NCI-H1436 (cell line): ENCODE measurements at places on chromosomes 7 and 10.

DNA sequence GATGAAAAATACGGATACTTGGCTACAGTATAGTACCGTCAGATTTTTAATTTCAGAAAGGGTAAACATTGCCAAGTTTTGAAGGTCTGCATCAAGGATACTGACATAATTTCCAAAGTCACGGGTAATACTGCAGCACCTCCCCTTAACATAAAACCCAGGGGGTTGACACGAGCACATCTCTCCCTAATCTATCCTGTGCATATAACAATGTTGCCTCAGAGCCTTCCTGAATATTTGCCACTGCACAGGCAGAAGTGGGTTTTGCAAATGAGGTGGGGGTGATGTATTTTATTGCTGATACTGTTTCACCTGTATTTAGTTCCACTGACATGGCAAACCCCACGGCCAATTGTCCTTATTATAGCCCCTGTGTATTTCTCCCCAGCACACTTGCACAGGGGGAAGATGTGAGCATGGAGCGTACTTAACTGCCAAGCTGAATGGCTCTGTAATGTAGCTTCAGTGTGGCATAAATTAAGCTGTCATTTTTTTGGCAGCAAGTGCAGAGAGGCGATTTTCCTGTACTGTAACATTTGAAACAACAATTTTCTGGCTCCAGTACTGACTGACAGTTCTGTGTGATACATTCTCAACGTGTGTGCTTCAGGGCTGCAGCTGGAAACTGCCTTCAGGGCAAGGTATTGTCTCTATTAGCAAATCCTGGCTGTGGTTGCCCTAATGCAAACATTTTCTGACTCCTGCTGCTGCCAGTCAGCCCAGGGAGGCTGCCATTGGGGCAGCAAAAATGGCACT, 299.6 kb upstream of the SP4 start:
- peak; percentile 78 for DNase-seq

DNA sequence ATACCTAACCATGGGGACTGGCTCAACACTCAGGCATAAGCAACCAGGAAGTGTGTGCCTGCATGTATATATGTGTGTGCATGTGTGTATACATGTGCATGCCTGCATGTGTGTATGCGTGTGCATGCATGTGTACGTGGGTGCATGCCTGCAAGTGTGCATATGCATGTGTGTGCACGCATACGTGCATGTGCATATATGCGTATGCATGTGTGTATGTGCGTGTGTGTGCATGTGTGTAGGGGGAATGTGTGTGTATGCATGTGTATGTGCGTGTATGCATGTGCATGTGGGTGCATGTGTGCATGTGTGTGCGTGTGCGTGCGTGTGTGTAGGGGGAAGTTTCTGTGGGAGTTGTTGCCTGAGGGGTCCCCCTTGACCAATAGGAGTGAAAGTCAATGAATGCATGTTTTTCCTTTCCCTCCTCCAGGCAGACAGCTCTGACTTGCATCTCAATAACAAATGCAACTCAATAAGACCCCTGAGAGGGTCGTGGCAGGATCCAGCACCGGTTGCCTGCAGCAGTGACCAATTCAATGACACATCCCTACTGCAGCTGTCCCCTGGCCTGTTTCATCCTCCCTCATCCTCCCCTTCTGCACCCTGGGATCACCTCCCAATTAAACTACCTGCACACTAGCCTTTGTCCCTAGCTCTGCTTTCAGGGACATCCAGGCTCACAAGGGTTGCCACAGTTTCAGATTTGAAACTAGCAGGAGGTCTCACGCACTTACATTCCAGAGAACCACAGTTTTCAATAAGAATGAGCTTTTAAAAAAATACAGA, 27.0 kb upstream of the FZD8 start:
- no peak for DNase-seq

DNA sequence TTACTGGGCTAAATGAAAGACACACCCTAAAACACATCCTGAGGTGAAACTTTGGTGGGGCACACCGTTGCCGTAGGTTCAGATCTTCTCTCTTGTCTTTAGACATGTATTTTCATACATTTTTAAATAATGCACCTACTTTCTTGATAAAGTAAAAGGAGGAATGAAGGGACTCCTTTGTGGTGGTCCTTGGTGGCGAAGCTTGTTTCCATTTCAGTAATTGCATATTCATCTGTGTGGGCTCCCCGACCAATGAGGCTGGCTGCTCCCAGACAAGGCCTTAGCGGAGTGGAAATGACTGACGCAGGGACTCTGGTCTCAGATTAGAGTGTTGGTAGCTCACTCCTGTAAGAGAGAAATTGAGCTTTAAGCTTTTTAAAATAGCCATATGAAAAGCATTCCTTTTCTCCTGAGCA, 815 bp downstream of the CCSER2 start:
- peak; percentile 1 for DNase-seq

GRCh38 chr10:59976909-59977308, 70.6 kb upstream of the CCDC6 start:
- no peak for DNase-seq

DNA sequence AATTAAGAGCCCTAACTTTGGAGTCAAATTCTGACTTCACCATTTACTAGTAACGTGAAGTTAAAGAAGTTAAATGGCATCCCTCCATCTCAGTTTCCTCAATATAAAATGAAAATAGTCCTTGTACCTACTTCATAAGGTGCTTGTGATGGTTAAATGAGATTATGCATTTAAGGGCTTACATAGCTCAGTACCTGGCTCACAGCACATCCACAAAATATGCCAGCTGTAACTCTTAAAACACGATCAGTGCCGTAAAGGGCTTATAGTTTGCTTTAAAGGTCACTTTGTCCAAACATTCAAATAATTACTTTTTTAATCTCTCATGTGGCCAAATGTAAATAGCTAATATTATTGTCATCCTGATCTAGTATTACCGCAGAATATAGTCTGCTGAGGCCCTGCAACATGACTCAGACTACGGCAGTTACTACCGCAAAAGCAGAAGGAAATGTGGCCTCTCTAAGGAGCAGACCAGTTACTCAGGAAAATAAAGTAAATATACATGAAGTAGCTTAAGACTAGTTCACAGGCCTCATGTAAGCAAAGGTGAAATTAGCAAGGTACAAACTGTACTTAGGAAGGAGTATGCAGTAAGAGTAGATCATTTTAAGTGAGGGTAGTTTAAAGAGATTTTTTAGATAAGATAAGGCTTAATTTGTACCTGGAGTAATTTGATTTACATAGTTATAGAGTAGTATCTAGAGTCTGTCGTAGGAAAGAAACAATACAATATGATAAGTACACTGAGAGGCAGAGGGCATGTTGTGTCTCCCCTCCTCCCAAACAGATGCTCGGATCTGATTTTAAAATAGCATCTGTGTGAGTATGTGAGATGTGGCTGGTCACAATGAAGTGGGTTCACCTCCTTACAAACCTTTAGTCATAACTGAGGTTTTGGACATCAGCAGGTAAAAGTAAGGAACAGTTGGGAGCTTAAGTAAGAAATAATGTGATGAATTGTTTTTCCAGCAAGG, 13.1 kb downstream of the CASP2 start:
- DNase-seq = no peak

DNA sequence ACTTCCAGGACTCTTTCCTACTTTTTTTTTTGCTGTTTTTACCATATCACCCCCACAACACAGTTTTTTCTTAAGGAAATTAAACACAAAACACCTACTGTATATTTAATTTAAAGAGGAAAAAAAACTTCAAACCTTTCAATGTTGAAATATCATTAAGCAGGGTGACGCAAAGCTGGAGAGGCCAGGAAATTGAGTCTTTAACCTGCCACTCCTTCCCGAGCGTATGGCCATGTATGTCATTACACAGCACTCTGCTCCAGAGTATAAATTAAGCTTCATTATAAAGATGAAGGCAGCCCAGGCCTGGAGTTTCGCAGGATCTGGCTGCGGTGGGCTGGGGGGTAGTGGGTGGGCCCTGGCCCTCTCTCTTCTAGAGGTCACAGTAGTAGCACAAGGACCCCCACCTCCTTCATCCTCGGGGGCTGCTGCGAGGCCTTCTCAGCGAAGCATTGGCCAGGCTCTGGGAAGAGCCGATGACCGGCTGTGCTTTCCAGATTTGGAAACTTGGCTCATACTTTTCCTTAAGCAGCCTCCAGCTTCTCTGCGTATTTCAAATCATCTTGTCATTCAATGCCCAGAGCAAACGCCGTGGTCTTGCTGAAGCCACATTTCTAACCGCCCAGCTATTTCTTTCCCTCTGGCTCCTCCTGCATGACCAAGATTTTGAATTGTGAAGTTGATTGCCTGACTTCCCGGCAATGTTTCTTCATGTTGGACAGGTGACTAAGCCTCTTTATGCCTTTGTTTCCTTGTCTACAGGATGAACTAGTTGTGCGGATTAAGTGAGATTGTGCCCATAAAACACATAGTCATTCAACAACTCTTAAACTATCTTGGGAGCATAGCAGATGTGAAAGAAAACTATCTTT, 765.1 kb downstream of the SUGCT start:
- no peak for DNase-seq

GRCh38 chr7:67550801-67551436, 554.3 kb downstream of the TYW1 start:
- no peak for DNase-seq

DNA sequence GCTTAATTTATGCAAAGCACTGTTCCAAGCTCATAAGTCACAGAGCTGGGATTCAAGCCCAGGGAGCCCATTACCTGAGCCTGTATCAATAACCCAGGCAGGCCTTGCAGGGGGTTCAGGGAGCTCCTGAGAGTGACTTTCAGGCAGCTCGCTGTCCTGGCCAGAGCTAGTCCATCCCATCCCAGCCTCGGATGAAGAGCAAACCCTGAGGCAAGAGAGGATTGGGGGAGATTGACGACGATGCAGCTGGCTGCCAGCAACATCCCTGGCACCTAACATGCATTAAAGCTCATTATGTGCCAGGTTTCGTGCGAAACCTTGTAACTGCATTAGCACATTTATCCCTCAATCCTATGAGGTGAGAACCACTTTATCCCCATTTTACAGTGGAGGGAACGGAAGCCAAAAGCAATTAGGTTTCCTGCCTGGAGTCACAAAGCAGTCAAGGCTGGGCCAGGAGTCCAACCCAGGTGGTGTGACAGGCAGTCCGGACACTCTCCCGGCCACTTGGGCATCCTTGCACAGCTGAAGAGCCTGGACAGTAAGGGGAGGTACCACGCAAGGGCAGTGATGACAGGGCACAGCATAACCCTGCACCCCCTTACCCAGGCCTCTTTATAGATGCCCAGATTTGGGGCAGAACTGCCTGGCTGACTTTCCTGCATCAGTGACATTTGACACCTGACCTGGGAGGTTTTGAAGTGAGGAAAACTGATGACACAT, 129.8 kb upstream of the CHST15 start:
- no peak for DNase-seq

DNA sequence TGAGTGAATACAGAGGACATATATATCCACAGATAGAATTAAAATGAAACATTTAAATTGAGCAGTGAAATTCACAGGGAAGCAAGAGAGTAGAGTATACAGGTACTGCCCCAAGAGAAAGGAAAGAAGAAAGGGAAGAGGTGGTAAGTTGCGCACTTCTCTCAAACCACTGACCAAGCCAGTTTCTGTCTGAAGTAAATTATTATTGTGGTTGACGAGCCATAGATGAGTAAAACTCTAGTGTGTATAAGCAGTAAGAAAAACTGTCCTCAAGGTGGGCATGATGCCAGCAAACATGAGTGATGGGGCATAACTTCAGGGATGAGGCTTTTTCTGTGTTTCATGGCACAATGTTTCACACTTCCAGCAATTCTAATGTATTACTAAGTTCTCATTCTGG, 4.4 kb upstream of the BET1 start:
- no peak for DNase-seq

DNA sequence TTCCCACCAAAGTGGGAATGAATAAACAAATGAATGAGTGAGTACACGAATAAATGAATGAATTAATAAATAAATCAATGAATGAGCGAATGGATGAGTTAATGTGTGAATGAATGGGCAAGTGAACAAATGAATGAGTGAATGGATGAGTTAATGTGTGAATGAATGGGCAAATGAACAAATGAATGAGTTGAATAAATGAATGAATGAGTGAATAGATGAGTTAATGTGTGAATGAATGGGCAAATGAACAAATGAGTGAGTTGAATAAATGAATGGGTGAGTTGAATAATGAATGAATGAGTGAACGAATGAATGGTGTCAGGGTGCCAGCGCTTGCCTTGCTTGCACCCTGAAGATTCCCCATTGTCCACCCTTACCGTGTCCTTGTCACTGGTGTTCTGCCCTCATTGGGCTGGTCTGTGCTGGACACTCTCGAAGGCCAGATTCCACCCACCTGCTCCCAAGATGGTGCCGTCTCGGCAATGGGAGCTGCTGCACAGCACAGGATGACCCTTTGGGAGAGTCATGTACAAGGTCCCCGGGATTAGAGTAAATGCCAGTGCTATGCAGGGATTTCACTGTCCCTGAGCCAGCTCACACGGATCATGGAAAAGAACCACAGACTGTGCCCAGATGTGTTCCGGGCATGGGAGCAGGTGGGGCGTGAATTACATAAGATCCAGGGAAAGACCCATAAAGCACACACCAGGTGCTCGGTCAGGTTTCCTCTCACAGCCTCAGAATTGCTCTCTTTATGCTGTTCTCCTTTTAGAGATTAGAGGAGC, 83.2 kb downstream of the CAMK1D start:
- DNase-seq = no peak

- DNase-seq = no peak
Observed at GRCh38 chr10:73406846-73407245, 7.0 kb downstream of the ANXA7 start.

- no peak for DNase-seq
Observed at GRCh38 chr7:140645166-140645900, 4.7 kb upstream of the DENND2A start.

GRCh38 chr7:67589183-67589582, 592.5 kb downstream of the TYW1 start:
- no peak for DNase-seq

DNA sequence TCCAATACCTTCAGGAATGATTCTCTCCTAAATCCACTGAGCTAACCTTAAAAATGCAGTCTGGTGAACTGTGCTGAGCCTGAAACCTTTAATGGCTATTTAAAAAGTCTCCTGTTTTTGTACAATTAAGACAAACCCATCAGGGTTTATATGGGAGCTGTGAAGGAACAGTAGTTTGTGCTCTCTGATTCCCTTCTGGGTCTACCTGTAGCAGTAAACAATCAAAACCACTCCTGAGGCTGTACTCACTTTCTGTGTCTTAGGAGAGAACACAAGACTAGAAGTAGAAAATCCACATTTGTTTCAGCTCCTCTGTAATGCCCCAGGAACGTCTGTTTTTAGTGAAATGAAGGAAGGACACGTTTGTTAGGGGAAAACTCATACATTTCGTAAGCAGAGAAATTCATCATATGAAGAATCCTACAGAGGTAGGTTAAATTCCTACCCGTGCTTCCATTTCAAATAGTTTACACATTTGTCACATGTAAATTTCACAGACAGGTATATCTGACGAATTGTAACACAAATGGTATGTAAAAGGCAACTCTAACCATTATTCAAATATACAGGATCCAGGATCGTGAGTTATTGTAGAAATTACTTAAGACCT, 2.6 kb downstream of the CUX1 start:
- no peak for DNase-seq
